Activated CD4-positive, alpha-beta T cell treated with anti-CD3 and anti-CD28 coated beads, Interleukin-2, amount 50 U/mL, for 48 hours (primary cell): ENCODE measurements at places on chromosomes 1 and 21.

DNA sequence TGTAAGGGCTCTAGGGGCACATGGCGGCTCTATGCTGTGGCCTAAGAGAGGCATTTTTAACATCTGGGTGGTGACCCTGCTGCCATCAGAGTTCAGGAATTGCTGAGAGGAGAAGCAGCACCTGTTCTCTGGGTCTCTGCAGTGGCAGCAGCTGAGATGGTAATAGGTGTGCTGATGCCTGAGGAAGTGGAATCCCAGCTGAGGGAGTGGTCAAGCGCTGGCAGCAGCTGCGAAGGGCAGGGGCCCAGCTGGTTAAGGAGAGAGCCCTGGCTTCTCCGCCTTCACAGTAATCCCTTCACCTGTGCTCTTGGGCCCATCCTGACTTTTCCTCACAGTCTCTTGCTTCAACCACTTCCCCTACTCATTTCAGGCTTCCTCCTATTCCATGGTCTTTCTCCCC is 39.8 kb downstream of the GJA5 start:
- no peak for DNase-seq

- DNase-seq, result no peak
Measured at GRCh38 chr21:46356005-46356338, 32.0 kb downstream of the PCNT start.

DNA sequence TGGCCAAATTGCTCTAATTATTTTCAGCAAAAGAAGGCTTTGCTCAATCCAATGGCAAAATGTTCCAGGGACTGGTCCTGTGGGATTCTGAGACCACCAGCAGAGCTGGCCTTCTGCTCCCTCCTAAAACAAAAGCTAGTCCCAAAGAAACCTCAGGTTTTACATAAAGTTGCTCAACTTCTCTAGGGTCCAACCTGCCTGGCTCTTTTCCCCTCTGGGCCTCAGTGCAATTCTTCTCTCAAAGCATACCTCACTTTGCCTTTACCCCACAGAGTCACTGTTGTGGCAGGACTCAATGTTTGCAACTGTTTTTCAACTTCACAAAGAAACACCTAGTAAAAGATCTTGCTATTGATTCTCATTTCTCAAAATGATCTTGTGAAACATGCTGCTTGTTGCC is 39.8 kb downstream of the TBX15 start:
- no peak for DNase-seq

- DNase-seq, result no peak
Measured at GRCh38 chr1:201131398-201131797, 4.4 kb upstream of the ASCL5 start.

GRCh38 chr21:42226626-42227025 is 7.7 kb downstream of the ABCG1 start:
- no peak for DNase-seq

- no peak for DNase-seq
Measured at GRCh38 chr1:248710305-248710900, 7.8 kb upstream of the OR14I1 start.

- no peak for DNase-seq
Measured at GRCh38 chr1:164855716-164856329, 296.8 kb downstream of the PBX1 start.

DNA sequence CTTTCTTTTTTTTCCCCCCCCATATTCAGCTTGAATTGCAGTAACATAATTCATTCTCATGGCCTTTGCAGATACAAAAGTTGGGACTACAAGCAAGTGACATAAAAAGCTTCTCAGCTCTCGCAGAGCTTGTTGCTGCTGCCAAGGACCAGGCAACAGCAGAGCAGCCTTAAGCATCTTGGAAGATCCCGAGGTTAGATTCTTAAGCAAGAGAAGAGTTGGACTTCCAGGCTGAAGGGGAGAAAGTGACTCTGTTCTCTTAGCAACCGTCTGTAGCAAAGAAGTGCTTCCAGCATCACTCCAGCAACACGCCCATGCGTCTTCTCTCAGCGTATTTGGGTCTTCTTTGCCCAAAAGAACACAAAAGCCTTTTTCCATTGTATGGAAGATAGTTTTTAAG is 20.7 kb downstream of the AGT start:
- DNase-seq, result no peak

- no peak for DNase-seq
Measured at GRCh38 chr1:186896211-186896610, 67.5 kb downstream of the PLA2G4A start.

GRCh38 chr1:204506969-204507316 is 9.3 kb upstream of the MDM4 start:
- peak; percentile 91 for DNase-seq

DNA sequence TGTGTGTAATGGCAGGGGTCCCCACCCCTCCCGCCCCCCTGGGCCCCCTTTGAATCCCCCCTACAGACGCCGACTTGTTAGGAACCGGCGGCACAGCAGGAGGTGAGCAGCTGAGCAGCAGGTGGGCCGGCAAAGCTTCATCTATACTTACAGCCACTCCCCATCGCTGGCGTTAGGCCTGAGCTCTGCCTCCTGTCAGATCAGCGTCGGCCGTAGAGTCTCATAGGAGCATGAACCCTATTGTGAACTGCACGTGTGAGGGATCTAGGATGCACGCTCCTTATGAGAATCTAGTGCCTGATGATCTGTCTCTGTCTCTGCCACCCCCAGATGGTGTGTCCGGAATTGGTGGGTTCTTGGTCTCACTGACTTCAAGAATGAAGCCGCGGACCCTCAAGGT is 14.9 kb upstream of the VPS26C start:
- no peak for DNase-seq

- DNase-seq, result no peak
Measured at GRCh38 chr1:23845163-23845562, 19.9 kb upstream of the HMGCL start.

DNA sequence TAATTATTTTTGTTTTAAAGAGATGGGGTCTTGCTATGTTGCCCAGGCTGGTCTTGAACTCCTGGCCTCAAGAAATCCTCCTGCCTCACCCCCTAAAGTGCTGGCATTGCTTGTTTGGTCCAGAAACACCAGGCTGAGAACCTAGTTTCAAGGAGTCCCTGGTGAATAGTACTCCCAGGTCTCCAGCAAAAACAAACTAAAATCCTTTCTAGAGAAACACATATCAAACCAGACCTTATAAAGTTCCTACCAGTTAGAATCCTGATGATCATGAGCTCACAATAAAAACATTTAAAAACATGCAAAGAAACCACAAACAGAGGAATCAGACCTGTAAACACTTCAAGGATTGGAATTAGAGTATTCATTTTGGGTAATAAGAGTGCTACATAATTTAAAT is 34.4 kb upstream of the PADI1 start:
- no peak for DNase-seq

GRCh38 chr21:37793660-37794059 is 122.6 kb downstream of the KCNJ6 start:
- DNase-seq, result no peak

- DNase-seq, result no peak
Measured at GRCh38 chr21:15976807-15977206, 247.0 kb downstream of the USP25 start.

DNA sequence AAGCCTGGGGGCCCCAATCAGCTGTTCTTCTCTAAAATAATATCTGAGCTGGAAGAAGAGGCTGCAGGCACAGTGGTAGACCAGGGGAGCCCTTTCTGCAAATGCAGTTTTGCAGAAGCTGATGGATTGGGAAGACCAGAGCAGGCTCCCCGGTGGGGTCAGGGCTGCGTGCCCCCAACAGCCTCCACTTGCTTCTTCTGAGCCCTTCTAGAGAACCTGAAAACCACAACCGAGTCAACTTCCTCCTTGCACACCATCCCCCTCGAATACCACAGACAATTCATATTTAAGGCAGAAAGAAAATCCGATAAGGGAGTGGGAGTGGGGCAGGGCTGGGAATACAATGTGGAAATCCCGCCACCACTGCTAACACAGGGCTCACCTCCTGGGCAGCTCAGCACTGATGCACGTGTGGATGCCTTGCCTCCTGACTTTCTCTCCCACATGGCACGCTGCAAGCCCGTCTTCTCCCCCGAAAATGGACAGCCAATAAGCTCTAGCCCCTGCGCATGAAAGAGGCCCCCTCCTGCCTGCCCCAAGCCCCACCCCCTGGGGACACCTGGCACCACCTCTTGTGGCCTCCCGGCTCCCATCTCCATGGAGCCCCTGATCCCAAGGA is 25.4 kb upstream of the ALDH4A1 start:
- DNase-seq, result peak; percentile 60

DNA sequence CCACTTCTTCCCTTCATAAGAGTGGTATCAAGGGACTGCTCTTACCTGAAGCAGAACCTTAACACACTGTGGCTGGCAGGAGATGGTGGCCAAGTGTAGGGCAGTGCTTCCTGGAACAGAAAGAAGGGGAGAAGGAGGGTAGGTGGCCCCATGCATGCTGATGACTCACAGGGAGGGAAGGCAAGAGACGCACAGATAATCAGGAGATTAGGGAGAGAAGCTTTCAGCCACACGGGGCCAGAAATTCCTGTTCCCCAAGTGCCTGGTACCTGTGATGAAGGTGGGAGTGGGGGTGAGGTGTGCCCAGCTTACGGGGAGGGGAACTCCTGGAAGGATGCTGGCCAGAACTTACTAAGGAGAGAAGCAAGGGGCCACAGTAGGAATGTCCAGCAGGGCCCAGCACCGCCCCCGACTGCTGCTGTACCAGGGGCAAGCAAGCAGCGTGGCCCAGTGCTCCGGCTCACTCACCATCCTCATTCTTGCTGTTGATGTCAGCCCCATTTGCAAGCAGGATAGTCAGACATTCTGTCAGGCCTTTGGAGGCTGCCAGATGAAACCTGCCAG is 7.7 kb downstream of the ANKRD35 start:
- DNase-seq, result no peak

DNA sequence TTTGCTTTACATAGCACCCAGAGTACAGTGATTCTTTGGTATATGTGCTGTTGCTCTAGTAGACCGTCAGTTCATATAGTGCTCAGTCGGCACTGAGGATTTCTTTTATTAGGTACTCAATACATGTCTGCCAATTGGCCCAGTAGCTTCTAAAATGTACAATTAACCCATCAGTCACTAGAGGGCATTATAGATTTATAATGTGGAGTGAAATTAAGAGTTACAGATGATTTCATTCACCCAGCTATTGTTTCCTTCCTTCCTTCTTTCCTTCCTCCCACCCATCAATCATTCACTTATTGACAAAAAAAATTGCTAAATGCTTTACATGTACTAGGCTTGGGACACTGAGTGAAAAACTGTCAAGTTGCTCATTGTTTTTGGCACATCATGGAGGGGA is 263.6 kb upstream of the USP24 start:
- no peak for DNase-seq

GRCh38 chr1:76871355-76871974 is 4.2 kb downstream of the ST6GALNAC5 start:
- no peak for DNase-seq

- DNase-seq, result no peak
Measured at GRCh38 chr1:104932949-104933679, 1183.4 kb downstream of the AMY1C start.

DNA sequence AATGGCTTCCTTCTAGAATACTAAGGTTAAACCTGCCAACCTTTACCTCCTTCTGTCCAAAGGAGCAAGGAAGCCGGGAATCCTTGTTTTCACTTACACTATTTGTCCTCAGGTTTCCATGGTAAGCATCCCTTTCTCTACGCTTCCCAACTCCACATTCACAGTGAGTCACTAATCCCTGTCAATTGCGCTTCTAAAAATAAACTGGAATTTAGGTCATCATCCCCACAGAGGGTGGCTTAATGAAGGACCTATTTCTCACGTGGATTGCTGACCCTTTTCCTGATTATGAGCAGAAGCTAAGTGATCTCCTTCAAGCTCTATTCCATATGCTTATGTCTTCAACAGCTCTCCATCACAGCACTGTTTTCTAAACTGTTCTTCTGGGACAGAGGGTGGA is 39.9 kb upstream of the ABCA4 start:
- no peak for DNase-seq

- no peak for DNase-seq
Measured at GRCh38 chr1:175512637-175513412, 230.6 kb downstream of the TNR start.

DNA sequence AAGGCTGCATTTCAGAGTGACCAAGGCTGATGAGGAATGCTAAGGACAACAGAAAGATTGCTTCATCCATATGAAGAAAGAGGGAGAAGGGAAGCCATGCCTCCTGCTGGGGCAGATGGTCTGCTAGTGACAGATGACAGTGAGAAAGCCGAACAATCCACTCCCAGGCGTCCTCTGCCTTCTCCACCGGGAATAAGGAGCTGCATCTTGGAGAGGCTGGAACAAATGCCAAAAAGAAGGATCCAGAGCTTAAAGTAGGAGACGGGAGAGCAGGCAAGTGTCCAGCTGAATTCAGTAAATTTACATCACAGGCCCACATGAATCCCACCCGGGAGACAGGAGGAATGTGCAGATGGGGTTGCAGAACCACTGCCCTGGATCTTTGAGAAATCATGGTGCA is 33.4 kb downstream of the DDX20 start:
- DNase-seq, result no peak

- no peak for DNase-seq
Measured at GRCh38 chr1:103997631-103998030, 247.9 kb downstream of the AMY1C start.

GRCh38 chr1:1955621-1956094 is 36.6 kb upstream of the TMEM52 start:
- no peak for DNase-seq

- no peak for DNase-seq
Measured at GRCh38 chr21:20083925-20084324, 914.3 kb upstream of the NCAM2 start.

GRCh38 chr1:48001696-48002095 is 4.5 kb upstream of the TRABD2B start:
- DNase-seq, result no peak

DNA sequence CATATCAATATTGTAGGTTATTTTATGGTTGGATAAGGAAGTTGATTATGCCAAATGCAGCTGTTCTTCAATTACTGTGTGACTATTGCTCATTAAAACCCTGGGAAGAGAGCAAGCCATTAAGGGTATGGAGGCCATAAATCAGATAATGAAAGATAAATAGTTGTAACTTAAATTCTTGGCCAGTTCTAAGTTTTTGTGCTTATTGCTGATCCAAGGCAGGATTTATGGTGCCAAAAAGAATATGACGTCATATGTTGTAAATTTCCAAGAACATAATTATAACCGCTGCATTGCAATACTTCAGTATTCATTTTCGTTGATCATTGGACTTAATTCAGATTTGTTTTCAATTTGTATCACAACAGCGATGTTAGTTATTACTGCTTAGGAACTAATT is 211.6 kb downstream of the LRRC40 start:
- DNase-seq, result no peak
